Stimulated activated CD4-positive, alpha-beta T cell treated with anti-CD3 and anti-CD28 coated beads, Interleukin-12 subunit alpha, Interleukin-12 subunit beta, amount 100 ng/mL, for 48 hours (primary cell): ENCODE measurements at places on chromosomes 3 and 15.

DNA sequence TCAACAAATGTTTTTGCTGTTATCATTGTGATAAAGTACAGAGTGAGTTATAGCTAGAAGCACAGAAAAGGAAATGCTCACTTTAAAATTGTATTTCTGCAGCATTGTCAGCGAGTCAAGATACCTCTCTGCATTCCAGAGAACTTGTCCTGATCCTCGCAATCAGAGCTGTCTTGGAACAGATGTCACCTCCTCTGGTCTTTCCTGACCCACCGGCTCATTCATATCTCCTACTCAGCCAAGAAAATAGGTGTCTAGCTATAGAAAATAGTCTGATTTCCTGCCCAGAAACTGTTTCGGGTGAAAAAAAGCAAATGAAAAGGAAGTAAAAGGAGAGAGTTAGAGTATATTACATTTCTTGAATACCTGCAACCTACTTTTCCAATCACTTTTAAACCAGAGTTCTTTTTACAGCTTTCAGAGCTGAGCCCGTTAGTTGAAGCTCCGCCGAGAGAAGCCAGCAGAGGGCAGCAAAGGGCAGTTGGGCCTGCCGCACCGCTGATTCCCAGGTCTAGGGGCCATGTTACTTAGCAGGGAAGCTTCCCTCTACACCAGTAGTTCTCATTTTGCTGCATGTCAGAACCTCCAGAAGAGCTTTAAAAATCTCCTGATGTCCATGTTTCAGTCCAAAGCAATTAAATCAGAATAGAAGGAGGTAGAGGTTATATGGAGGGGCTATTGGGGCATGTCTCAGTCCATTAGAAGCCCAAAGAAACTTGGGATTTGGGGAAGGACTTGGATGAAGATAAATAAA is 185.7 kb upstream of the THRB start:
- DNase-seq, result peak; percentile 59

GRCh38 chr15:67097930-67098740 is 32.7 kb downstream of the SMAD3 start:
- DNase-seq, result no peak

DNA sequence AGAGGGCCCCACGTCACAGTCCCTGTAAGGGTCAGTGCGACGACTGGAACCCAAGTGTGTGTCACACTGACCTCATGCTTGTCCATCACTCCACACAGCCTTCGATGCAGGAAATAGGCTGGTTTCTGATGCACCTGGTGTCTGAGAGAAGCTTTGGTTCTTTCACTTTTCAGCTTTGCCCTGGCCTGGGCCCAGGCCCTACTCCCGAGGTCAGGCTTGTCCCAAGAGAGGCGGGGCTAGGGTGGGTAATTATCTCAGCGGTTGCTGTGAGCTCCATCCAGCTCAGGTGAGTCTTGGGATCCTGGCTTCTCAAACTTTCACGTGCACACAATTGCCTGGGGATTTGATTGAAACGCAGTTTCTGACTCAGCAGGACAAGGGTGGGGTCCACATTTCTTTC is 19.6 kb upstream of the CHRNB4 start:
- DNase-seq, result no peak

- no peak for DNase-seq
Measured at GRCh38 chr3:64150623-64151207, 74.6 kb downstream of the PRICKLE2 start.

GRCh38 chr3:53616321-53616720 is 121.9 kb downstream of the CACNA1D start:
- DNase-seq, result no peak

DNA sequence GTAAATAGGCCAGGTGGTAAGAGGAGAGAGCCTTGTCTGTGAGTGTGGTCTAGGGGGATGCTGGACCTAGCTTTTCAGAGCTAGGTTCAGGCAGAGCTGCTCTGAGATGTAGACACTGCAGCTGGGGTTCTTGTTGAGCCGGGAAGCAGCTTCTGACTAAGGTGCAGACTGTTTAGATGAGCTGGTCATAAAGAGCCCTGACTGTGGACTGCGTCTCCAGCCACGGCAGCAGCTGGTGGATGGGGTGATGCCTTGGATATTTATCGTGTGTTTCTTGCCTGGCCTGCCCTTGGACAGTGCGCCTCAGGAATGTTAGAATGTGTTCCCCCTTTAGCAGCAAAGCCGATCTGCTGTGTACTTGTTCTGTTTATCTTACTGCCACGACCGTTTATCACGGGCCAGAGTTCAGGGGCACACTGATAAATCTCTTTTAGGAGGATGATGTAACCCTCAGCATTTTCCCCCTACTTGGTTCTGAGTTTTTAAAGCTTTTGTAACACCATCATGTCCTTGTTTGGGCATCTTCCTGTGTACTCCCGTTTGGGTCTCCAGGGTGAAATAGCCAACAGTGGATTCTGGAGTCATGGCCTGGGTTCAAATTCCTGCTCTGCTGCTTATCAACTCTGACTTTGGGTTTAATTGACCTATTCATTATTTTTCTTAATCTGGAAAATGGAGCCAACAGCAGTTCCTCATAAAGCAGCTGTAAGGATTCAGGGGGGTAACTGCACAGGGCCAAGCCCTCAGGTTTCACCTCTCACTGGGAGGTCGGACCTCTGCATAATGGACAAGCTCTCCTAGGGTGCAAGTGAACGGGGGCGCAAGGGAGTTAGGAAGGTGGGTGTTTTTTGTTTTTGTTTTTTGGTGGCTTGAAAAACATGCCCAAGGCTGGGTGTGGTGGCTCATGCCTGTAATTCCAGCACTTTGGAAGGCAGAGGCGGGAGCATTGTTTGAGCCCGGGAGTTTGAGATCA is 51.4 kb downstream of the FLNB start:
- DNase-seq, result no peak

DNA sequence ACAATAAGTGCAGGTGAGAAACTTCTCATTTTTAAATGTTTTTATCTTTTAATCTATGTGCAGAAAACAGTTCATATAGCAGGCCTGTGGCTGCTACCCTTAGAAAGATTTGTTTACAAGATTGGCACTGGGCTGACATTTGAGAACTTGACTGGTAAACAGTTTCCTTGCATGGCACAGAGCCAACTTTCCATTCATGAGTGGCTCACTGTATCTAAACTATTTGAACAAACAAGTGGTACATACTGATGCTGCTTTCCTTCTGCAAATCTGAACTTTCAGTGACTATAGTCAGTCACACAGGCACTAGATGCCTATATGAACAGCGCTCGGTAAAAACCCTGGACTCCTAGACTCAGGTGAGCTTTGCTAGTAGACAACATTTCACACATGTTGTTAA is 6.3 kb upstream of the GTPBP8 start:
- no peak for DNase-seq

- peak; percentile 28 for DNase-seq
Measured at GRCh38 chr3:38479431-38480092, 16.6 kb upstream of the EXOG start.

DNA sequence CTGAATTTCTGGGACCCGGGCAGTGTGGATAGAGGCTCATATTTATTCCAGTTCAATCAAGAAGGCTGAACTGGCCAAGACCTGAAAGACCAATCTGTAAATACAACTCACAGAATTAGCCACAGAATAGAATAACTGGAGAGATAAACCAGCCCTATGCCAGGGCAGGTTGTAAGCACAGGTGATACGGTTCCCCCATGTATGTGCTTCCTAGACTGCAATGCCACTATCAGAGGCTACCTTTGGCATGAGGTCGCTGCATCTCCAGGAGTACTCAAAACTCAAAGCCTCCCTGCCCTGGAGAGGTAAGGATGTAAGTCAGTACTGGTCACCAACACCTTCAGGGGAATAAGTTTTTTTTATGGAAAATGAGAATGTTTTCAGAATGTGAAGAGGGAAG is 235.5 kb downstream of the NR1D2 start:
- DNase-seq, result no peak
